ENCODE measurements at places on chromosomes 5 and 9. TPM values are rescaled to one million over a fixed set of nuclear protein-coding genes. Genes with fewer than 3 reads are reported as not detected.

EXOC3 gene
- 40.5 TPM for polyA plus RNA-seq

DNA sequence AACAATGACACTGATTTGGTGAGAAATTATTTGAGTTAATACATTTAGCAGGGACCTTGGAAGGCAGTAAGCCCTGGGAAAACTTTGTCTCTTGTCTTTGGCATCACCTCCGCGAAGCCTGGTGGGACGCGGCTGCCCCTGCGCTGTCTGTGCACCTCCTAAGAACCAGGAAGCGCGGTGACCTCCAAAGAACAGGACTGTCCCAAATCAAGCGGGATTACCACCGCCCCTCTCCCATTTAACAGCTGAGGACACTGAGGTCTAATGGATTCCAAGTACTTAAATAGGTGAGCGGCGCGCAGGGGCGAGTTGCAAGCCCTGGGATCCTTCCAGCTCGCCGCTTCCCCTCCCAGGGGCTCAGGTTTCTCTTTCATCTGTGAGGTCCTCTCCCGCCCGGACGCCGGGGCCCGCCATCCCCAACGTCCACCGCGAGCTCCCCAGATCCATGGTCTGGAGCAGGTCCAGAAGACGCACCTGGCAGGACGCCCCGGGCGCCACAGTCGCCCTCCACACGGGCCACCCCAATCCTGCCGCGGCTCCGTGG, 432 bp downstream of the STARD4 start:
- DNase-seq = no peak

DNA sequence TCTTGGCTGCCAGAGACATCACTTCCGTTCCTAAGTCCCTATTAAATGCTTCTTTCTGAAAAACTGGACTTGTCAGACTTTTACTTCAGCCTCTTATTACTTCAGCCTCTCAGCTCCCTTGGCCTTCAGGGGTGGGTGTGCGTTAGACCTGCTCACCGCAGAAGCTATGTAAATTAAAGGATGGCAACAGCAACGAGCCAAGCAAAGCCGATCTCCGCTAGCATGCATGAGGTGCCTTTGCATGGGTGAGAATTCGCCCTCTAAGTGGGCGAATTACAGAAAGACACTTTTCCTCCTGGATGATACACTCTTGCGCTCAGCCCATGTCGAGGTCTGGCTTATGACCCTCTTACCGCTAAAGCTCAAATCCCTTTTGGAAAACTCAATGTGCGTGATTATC, 10.9 kb upstream of the IL3 start:
- no peak for DNase-seq

DNA sequence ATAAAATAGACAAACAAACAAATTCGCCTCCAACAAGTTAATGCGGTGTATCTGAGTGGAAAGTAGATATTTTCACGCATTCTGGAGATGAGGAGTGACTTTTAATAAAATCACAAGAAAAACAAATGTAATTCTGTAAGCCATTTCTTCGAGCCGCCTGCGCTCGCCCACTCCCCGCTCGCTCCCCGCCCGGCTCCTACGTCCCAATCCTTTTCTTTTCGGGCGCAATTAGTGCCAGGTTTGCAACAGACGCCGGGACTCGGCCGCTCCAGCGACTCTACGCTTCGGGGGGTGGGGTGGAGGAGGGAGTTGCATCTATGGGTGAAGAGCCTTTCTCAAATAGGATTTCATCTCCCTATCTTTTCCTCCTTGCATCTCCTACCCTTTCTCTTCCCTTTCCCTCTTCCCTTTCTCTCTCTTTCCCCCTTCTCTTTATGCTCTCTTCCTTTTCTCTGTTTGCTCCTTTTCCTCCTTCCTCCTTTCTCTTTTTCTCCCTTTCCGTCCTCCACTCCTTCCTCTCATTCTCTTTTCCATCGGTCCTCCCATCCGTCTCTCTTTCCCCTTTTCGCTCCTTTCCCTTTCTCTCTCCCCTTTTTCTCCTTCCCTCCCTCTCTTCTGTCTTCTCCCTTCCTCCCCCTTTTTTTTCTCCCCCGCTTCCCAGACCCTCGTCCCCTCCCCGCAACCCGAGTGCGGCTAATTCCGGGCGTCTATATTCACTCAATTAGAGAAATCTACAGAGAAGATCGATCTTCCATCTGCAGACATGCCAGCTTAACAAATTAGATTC, 6.1 kb upstream of the OTP start:
- no peak for DNase-seq

GRCh38 chr5:34583167-34583566, 73.0 kb upstream of the RAI14 start:
- no peak for DNase-seq

GRCh38 chr9:81530310-81530810, 159.0 kb downstream of the TLE1 start:
- DNase-seq = no peak

DNA sequence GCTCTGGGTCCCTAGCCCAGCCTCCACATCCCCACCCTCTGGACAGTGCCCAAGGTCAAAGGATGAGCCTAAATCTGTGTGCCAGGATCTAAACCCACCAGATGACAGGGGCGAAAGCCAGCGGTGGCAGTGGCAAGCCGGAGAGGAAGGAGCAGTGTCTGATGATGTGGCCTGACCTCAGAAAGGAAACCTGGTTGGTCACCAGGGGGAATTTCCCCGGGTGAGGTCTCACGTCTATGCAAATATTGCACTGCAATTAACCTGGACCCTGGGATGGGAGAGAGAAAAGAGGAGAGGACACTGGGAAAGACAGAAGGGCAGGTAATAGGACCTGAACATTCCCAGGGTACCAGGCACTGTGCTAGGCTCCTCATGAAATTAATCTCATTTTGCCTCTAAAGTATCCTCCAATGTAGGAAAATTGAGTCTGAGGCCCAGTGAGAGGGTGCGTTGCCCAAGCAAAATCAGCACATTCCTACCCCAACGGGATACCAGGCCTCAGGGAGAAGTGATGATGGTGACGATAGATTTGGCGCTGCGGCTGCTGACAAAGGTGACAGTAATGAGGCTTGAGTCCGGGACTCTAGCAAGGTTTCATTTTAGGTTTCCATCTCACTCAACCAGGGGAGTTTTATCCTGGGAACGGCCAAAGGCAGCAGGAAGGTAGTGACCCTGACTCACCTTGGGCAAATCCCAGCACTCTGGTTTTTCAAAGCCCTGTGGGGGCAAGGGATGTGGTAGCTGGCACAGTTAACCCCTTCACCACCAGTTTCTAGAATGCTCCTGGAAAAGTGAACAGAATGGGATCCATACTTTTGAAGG, 13.4 kb upstream of the TNIP1 start:
- DNase-seq = no peak

GABRA6 gene
- polyA plus RNA-seq = not detected

GRCh38 chr5:177538876-177539275, 15.5 kb downstream of the FAM193B start:
- DNase-seq = no peak

DNA sequence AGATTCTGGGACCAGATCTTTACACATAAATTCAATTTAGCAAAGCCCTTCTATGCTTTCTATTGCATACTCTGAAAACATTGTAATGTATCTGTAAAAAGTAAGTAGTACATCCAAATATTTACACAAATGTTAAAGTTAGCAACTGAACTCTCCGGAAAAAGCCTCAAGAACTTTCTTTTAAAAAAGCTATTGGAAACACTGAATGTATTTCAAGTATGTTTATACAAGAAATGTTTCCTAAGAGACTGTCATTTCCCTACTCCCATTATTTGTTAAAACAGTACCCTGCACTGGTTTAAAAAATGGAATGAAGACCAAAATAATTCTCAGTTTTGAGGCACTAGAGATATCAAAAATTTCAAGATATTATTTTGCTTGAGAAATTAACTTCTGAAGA, 44.8 kb upstream of the TRIM36 start:
- no peak for DNase-seq

DNA sequence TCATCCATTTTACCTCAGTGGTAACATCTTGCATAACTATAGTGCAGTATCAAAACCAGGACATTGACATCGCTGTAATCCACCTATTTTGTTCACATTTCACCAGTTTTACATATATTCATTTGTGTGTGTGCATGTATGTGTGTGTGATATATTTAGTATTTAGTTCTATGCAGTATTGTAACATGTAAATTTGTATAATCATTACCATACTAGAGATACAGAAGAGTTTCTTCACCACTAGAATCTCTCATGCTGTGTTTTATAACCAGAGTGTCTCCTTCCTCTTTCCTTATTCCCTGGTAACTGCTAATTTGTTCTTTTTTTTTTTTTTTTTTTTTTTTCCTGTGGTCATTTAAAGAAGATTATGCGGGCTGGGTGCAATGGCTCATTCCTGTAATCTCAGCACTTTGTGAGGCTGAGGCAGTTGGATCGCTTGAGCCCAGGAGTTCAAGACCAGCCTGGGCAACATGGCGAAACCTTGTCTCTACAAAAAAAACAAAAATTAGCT, 11.0 kb downstream of the RASA1 start:
- DNase-seq = no peak

GRCh38 chr5:35297755-35298154, 67.5 kb upstream of the PRLR start:
- no peak for DNase-seq

PCDHGB2 gene
- polyA plus RNA-seq = not detected

DNA sequence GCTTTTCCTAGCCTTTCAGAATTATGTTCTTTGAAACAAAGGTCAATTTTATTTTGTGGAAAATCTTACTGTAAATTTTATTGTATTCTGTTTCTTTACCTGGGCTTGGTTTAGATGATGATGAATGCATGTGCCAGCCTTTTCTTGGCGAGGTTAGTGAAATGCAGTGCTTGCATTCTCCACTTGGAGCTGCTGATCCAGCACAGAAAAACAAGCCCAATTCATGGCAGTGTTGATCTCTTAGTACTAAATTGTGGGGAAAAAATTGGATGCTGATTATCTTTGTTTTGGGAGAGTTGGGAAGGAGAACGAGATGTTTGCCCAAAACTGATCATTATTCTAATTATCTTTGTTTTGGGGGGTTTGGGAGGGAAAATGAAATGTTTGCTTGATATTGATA, 3.7 kb downstream of the HABP4 start:
- peak; percentile 43 for DNase-seq

- DNase-seq = no peak
Observed at GRCh38 chr5:131994533-131995226, 16.8 kb downstream of the ACSL6 start.

GRCh38 chr9:88339317-88339716, 48.9 kb upstream of the SPIN1 start:
- no peak for DNase-seq

- DNase-seq = no peak
Observed at GRCh38 chr5:88825584-88826315, 57.2 kb downstream of the MEF2C start.

FBXL7 gene
- polyA plus RNA-seq = 3.9 TPM

PCDHGA1 gene
- 0.19 TPM for polyA plus RNA-seq

GRCh38 chr9:32581512-32582143, 8.7 kb upstream of the NDUFB6 start:
- DNase-seq = no peak

DNA sequence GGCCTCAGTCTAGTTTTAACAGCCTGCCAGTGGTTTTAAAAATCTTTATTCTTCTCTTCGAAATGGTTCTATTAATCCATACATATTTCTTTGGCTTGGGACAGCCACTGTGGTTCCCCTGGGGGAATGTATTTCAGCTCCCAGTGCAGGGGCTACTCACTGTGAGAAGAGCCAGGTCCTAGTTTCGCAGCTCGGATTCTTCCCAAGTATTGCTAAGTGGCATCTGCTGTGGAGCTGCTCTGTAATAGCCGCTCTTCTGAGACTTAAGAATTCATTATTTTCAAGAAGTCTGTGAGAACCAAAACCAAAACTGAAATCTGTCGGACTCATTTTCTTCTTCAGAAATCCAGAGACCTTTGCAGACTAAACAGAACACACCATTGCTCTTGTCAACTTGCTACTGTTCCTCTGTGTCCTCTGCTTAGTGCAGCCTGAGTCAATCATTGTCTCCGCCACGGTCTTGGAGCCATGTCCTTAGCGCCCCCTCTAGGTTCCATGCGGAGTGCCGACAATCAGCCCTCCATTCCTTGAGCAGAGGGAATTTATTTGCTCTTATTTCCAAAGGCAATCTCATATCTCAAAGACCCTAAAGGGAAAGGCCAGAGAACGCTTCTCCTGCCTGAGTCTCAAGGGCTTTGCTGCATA, 478.2 kb downstream of the SPATA31D1 start:
- DNase-seq = peak; percentile 20

GRCh38 chr5:109688630-109688969, 1.1 kb upstream of the MAN2A1 start:
- DNase-seq = no peak

DNA sequence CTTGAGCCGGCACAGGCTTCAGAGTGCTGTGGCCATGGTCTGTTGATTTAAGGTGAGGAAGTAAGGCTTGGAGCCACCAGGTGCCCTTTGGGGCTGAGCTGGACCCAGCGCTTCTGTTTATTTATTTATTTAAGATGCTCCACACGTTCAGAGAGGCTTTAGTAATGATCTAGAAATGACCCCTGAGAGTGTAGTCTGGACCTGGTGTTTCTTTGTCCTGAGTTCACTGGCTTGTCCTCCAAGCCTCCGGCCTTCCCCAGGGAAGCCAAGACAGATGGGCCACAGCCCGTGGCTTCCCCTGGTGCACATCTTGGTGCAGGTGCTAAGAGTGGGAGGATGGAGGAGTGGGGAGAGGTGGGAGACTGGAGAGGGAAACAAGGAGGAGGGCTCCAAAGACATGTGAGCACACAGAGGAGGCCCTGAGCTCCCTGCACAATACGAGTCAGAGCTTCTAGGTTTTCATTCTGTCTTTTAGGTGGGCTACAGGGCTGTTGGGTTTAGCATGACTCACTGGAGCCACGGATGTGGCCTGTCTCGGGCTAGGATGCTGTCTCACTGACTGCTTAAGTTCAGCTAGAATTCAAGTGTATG, 56.9 kb downstream of the AHRR start:
- DNase-seq = peak; percentile 8

ADGRV1 gene
- 7.3 TPM for polyA plus RNA-seq

GRCh38 chr5:31459594-31459993, 72.3 kb downstream of the DROSHA start:
- no peak for DNase-seq

- no peak for DNase-seq
Observed at GRCh38 chr5:172647352-172648012, 6.4 kb downstream of the NEURL1B start.

DNA sequence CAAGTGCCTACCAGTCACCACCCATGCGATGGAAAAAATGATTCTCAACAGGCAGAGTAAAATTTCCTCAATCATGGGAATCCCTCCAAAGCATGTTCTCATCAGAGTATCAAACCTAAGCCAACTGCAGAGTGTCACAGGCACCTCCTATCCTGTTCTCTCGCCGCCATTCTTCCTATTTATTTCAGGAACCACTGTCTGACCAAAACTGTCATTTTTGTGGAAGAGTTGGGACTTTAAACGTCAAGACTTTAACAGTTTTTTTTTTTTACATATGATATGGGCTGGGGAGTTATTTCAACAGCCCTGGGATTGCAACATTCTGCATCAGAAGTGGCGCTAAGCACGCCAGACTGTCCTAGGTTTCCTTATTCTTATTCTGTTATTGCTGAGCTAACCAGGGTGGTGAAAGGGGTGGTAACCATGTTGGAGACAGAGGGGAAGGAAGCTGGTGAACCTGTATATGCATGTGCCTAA, 29.5 kb downstream of the PFDN1 start:
- DNase-seq = no peak
